Activated CD4-positive, alpha-beta T cell treated with anti-CD3 and anti-CD28 coated beads, Interleukin-2, amount 10 ng/mL, durations not matched to agents 7 days and 5 days (primary cell): ENCODE measurements at places on chromosomes 1 and 21. TPM values are rescaled to one million over a fixed set of nuclear protein-coding genes. Genes with fewer than 3 reads are reported as not detected.

DNA sequence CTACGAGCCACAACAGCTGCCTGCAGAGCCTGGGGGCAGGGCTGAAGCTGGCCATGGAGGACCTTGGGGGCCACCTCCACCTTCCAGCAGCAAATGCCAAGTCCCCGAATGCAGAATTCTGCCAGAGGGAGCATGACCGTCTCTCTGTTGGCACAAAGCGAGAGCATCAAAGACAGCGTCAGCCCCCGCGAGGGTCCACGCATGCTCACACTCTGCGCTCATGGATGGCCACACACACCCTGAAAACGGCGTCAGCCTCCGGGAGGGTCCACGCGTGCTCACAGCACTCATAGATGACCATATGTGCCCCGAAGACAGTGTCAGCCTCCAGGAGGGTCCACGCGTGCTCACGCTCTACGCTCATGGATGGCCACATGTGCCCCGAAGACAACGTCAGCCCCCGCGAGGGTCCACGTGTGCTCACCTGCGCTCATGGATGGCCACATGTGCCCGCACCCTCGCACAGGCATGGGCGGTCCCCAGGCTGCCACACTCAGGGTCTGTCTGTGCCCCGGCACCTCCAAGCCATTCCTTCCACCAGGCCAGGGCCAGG is 46.5 kb downstream of the MORN1 start:
- no peaks in the 10 kb centered on the region for H3K4me1 ChIP-seq
- H3K36me3 ChIP-seq: no peaks in the 10 kb centered on the region
- H3K27ac ChIP-seq: no peak overlapping the region
- H3K4me3 ChIP-seq: no peak overlapping the region

DNA sequence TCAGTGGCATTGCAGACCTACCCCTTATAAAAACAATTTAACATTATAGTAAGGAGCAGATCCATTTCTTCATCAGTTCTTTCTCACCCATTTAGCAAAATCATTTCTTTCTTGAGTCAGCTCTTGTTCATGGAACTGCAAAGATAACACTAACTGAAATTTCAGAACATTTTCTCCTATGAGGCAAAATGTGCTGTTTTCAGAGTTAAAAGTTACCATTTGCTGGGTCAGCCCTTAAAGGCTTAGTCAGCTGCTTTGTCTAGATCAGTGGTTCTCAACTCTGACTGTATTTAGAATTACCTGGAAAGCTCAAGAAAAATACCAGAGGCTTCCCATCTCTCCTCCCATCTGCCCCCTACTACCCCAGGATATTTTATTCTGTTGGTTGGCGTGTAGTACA is 12.2 kb downstream of the METTL13 start:
- H3K27me3 ChIP-seq: no peaks in the 10 kb centered on the region
- no peak overlapping the region for H3K4me3 ChIP-seq
- no peak for DNase-seq
- peak overlapping the region; percentile 76 for H3K27ac ChIP-seq
- peaks cover 83% of the 10 kb centered on the region for H3K36me3 ChIP-seq

- no peak overlapping the region for H3K27ac ChIP-seq
- no peaks in the 10 kb centered on the region for H3K4me1 ChIP-seq
- no peak for DNase-seq
- peaks cover 5% of the 10 kb centered on the region for H3K27me3 ChIP-seq
- no peak overlapping the region for H3K4me3 ChIP-seq
Measured at GRCh38 chr1:200684015-200684414, 14.3 kb upstream of the DDX59 start.

- peak; percentile 79 for DNase-seq
- H3K27me3 ChIP-seq: peaks cover 7% of the 10 kb centered on the region
- H3K4me3 ChIP-seq: no peak overlapping the region
- H3K36me3 ChIP-seq: no peaks in the 10 kb centered on the region
- no peaks in the 10 kb centered on the region for H3K4me1 ChIP-seq
Measured at GRCh38 chr1:205354259-205355074, 2.3 kb downstream of the KLHDC8A start.

DNA sequence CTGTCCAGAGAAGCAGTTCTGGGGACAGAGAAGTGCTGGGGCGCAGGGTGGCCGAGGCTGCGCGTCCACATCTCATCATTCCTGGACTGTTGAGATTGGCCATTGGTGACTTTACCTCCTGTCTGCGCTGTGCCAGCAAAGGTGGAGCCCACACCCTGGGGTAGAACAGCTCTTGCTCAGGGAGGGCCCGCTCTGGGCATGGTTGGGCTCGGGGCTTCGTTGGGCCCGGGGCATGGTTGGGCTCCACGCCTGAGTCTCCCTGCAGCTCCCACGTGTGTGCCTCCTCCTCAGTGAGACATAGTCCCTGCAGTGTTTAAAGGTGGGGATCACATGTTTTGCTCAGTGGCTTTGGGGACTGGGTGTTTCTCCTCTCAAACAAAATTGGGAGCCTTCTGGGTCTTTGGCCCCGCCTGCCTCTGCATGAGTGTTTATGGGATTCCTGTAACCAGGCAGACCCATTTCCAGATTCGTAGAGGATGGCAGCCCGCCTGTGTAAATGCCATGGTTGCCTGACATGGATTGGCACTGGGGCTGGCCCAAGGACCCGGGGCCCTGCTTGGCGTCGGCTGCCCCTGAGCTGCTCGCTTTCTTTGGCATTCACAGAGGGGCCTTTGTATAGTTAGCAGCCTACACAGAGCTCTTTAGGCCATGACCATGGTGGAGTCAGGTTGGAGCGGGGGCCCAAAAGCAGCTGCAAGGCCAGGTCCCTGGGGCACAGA is 104.6 kb downstream of the TLR5 start:
- H3K27me3 ChIP-seq: no peaks in the 10 kb centered on the region
- DNase-seq: no peak
- H3K4me3 ChIP-seq: no peak overlapping the region

- peaks cover 14% of the 10 kb centered on the region for H3K4me1 ChIP-seq
- no peaks in the 10 kb centered on the region for H3K36me3 ChIP-seq
- H3K27me3 ChIP-seq: peaks cover 8% of the 10 kb centered on the region
- DNase-seq: no peak
Measured at GRCh38 chr1:12230549-12231275, 882 bp downstream of the VPS13D start.

The FCRL4 gene
- not detected for total RNA-seq

DNA sequence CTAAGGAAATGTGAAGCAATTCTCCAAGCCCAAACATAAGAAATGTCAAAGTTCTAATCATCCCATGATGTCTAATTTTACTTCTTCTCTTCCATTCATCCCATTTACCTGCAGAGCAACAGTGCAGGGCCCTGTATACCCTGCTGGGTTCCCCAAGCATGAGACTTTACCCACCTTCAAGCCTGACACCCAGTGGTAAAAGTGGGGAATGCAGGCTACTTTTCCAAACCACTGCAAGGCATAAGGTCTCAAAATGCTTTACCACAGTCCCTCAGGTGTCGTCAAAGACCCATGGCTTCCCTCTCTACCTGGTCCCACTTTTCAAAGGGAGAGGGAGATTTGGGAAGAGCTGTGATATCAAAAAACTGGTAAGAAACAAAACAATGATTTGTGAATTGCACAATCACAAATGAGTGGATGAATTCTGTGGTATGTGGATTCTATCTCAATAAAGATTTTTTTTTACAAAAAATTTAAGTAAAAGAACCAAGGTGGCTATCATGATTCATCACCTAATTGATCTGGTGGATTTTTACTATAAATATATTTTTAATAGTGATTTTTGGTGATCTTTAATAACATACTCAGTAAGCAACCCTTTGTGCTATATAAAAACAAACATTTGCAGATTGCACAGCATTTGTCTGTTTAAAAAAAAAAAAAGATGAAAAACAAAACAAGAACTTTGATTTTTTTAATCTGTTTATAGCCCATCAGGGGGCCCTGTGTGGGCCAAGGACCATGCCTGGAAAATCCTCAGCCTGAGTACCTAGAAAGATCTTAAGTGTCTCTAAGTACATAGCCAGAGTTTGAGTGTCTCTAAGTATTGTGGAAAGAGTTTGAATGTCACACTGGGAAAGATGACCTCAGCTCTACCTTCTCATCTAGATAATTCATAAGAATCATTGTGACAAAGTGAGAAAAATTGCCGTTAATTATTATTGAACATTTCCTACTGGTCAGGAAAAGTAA is 73.1 kb upstream of the GJB5 start:
- no peaks in the 10 kb centered on the region for H3K36me3 ChIP-seq
- no peak overlapping the region for H3K4me3 ChIP-seq
- H3K27ac ChIP-seq: no peak overlapping the region

GRCh38 chr1:91799863-91800262 is 86.1 kb downstream of the TGFBR3 start:
- peaks cover 21% of the 10 kb centered on the region for H3K36me3 ChIP-seq
- no peaks in the 10 kb centered on the region for H3K27me3 ChIP-seq
- no peak overlapping the region for H3K4me3 ChIP-seq
- DNase-seq: no peak

DNA sequence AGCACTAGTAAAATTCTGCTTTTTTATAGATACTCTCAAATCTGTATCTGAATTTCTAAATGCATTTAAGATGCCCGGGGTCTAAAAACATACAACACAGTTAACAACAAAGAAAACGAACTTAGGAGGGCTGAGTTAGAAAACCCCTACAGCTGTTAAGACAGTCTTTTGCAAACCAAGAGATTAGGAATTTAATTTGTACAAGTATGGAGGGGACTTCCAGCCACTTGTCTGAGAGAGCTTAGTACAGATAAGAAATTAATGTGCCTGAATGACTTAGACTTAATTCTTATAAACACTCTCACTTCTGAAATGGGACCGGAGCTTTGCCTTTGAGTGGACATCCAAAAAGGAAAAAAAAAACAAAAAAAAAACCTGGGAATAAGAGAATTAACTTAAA is 61.6 kb downstream of the SMYD3 start:
- DNase-seq: no peak
- no peak overlapping the region for H3K4me3 ChIP-seq
- H3K27me3 ChIP-seq: no peaks in the 10 kb centered on the region
- H3K4me1 ChIP-seq: no peaks in the 10 kb centered on the region
- no peak overlapping the region for H3K27ac ChIP-seq

- H3K27me3 ChIP-seq: peaks cover 10% of the 10 kb centered on the region
- H3K4me3 ChIP-seq: no peak overlapping the region
- H3K27ac ChIP-seq: no peak overlapping the region
- no peaks in the 10 kb centered on the region for H3K36me3 ChIP-seq
Measured at GRCh38 chr1:117128323-117129079, 7.0 kb upstream of the TRIM45 start.

- H3K4me1 ChIP-seq: peaks cover 9% of the 10 kb centered on the region
- H3K27me3 ChIP-seq: no peaks in the 10 kb centered on the region
- H3K36me3 ChIP-seq: no peaks in the 10 kb centered on the region
- DNase-seq: no peak
- peak overlapping the region; percentile 13 for H3K27ac ChIP-seq
Measured at GRCh38 chr1:228180959-228181644, 15.5 kb downstream of the IBA57 start.

The RBM11 gene
- total RNA-seq: 1.8 TPM

The SLC6A17 gene
- total RNA-seq: not detected

- H3K4me3 ChIP-seq: peak overlapping the region; percentile 82
- H3K36me3 ChIP-seq: peaks cover 40% of the 10 kb centered on the region
- peak overlapping the region; percentile 98 for H3K27ac ChIP-seq
- H3K4me1 ChIP-seq: peaks cover 32% of the 10 kb centered on the region
Measured at GRCh38 chr1:8879922-8880676, 1.6 kb upstream of the ENO1 start.

DNA sequence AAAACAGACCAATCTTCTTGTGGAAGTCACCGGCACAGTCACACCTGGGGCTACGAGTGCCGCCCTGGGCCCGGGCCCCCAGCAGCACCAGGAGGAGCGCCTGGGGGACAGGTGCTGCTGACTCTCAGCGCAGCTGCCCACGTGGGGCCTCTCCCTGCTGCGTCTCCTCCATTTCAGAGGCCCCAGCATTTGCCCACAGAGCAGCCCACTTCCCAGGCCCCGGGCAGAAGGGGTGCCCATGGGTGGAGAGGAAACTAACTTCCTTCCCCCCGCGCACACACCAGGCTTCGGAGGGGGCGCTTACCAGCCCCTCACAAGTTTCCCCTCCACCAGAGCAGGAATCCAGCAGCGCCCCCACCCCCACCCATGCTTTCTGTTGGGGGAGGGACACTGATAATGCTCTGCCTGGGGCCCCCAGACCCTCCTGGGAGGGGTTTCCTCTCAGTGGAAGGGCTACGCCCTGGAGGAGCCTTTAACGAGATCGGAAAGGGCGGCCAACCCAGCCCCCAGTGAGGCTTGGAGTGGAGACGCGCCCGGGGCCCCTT is 440 bp downstream of the TNFRSF25 start:
- H3K27me3 ChIP-seq: no peaks in the 10 kb centered on the region
- H3K27ac ChIP-seq: peak overlapping the region; percentile 90
- H3K4me1 ChIP-seq: peaks cover 50% of the 10 kb centered on the region

- no peak overlapping the region for H3K27ac ChIP-seq
- H3K27me3 ChIP-seq: peaks cover 16% of the 10 kb centered on the region
Measured at GRCh38 chr1:109369167-109369746, 28.5 kb downstream of the SORT1 start.
